ENCODE measurements at places on chromosomes 4 and X. TPM values are rescaled to one million over a fixed set of nuclear protein-coding genes. Genes with fewer than 3 reads are reported as not detected.

- H3K4me3 ChIP-seq = no peak overlapping the region
- H3K27ac ChIP-seq = no peak overlapping the region
Measured at GRCh38 chr4:140854168-140854567, 98.0 kb upstream of the TBC1D9 start.

GRCh38 chrX:69102612-69103194 lies 62.5 kb downstream of the PJA1 start:
- no peak overlapping the region for H3K4me3 ChIP-seq
- no peaks in the 10 kb centered on the region for H3K4me1 ChIP-seq
- H3K27ac ChIP-seq = no peak overlapping the region
- no peaks in the 10 kb centered on the region for H3K36me3 ChIP-seq
- no peak for DNase-seq
- no peaks in the 10 kb centered on the region for H3K27me3 ChIP-seq

The DUX4 gene
- not detected for total RNA-seq

DNA sequence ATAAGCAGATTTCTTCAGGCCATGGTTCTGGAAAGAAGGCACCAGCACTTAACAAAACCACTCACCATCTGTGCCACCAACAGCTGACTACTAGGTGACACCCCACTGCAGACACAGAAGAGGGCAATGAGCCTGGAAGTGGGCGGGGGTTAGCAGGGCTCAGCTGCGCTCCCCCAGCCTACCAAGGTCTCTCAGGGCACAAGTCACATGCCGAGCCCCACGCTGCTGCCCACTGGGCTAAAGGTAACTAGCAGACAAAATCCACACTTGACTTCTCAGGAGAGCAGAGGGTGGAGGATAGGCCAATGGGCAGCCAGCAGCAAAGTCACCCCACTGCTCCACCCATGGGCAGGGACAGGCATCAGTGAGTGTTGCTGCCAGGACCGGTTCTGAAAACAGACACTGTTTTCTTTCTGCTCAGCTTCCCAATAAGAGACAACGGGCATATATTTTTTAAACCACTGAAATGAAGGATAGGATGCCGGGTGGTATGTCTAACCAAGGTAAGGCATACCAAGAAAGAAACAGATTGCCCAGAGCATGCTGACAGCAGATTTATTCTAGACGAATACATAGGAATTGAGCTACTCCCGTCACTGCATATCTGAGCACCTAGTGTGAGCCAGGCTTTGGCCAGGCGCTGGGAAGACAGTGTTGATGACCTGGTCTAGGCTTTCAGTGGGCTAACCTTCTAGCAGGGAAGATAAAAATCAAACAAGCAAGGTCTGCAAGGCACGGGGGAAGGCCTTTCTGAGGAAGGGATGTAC lies 20.1 kb downstream of the ACSL1 start:
- H3K27ac ChIP-seq = peak overlapping the region; percentile 55
- peak overlapping the region; percentile 37 for H3K4me3 ChIP-seq
- H3K4me1 ChIP-seq = peaks cover 21% of the 10 kb centered on the region
- DNase-seq = peak; percentile 92
- H3K27me3 ChIP-seq = no peaks in the 10 kb centered on the region
- no peaks in the 10 kb centered on the region for H3K36me3 ChIP-seq

The CFAP97 gene
- 38.2 TPM for total RNA-seq

The DRD5 gene
- not detected for total RNA-seq

DNA sequence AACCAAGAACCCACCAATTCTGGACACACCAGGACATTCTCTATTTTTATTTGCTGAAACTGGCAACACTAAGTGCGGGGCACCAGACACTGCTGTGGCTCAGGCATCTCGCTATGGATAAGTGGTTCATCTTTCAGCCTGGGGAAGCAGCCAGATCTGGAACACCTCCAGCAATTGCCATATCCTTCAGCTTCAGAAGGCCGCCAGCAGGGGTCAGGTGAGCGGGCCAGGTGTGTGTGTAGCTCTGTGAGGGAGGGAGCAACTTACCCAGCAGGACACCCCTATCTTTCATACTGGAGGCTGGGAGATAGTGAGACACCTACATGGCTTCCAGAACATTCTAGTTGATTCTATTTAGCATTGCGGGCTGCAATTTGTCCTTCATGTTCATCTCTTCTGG lies 57.0 kb upstream of the GBA3 start:
- H3K36me3 ChIP-seq = no peaks in the 10 kb centered on the region
- H3K4me3 ChIP-seq = no peak overlapping the region
- no peak for DNase-seq
- no peaks in the 10 kb centered on the region for H3K4me1 ChIP-seq
- no peak overlapping the region for H3K27ac ChIP-seq

DNA sequence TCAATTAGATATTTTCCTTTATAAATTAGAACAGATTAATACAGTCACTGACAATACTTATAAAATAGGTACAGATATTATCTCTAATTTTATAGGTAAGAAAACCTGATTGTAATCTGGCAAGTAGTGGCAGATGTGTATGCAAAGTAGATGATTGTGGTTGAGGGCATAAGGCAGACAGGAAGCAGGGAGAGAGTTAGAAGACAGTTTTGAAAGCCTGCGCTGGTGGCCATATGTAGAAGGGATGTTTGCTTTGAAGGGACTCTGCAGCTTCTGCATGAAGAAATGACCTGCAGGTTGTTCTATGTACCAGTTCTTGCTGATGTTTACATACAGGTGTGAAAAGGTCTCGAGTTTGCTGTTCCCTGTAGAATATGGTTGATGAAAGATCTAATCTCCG lies 416.3 kb upstream of the SLIT2 start:
- H3K36me3 ChIP-seq = no peaks in the 10 kb centered on the region
- DNase-seq = no peak
- H3K27ac ChIP-seq = no peak overlapping the region

DNA sequence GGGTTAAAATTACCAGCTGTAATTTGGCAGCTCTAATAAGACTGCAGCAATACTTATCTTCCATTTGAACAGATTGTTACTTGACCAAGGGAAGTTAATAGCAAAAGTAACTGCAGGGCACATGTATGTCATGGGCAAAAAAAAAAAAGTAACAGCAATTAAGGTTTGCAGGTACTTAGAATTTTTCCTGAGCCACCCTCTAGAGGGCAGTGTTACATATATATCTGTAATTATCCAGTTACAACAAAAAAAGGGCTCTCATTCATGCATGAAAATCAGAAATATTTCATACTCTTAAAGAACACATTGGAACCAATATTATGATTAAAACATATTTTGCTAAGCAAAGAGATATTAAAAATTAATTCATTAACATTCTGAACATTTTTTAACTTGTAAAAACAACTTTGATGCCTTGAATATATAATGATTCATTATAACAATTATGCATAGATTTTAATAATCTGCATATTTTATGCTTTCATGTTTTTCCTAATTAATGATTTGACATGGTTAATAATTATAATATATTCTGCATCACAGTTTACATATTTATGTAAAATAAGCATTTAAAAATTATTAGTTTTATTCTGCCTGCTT lies 25.1 kb downstream of the XIAP start:
- H3K4me1 ChIP-seq = no peaks in the 10 kb centered on the region
- H3K27ac ChIP-seq = no peak overlapping the region
- peaks cover 10% of the 10 kb centered on the region for H3K36me3 ChIP-seq
- no peak overlapping the region for H3K4me3 ChIP-seq
- DNase-seq = no peak

GRCh38 chrX:147832707-147833348 lies 78.9 kb upstream of the FMR1 start:
- H3K27me3 ChIP-seq = no peaks in the 10 kb centered on the region
- no peak for DNase-seq
- H3K27ac ChIP-seq = no peak overlapping the region
- H3K4me1 ChIP-seq = no peaks in the 10 kb centered on the region
- no peak overlapping the region for H3K4me3 ChIP-seq
- no peaks in the 10 kb centered on the region for H3K36me3 ChIP-seq

The SLC25A4 gene
- 40.3 TPM for total RNA-seq

Data from upper lobe of right lung (tissue), 1 donor.